ENCODE measurements at places on chromosomes 2 and 18.

DNA sequence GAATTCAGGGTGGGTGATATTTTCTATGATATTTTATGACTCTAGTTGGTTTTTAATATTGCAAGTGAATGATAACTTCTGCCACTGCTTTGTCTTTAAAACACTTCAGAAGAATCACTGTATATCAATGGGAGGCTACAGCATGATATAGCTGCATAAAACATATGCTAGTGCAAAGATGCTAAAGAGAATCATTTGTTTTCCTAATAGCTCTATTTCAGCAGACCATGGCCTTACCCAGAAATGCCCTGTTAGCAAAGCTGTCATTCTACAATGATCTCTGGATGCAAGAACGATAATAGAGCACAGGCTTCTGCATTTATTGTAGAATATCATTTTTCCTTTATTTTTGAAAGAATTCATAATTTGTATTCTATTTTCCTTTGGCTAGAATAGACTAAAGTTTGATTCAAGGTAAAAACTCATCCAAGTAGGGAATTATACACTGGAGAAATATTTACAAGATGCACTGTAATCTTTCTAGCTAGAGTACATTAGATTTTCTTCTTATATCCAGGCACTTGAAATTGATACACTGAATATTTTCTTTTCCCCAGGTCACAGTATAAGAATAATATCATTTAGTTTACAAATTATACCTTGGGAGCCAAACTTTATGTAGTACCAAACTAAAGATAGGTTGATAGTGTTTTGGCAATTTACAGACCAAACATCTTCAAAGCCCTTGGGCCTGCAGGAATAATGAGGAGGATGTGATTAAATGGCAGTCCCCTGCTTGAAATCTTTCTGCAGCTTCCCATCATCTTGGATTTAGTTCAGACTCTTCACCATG, 252.6 kb upstream of the LINC00305 start:
- no peak for DNase-seq

DNA sequence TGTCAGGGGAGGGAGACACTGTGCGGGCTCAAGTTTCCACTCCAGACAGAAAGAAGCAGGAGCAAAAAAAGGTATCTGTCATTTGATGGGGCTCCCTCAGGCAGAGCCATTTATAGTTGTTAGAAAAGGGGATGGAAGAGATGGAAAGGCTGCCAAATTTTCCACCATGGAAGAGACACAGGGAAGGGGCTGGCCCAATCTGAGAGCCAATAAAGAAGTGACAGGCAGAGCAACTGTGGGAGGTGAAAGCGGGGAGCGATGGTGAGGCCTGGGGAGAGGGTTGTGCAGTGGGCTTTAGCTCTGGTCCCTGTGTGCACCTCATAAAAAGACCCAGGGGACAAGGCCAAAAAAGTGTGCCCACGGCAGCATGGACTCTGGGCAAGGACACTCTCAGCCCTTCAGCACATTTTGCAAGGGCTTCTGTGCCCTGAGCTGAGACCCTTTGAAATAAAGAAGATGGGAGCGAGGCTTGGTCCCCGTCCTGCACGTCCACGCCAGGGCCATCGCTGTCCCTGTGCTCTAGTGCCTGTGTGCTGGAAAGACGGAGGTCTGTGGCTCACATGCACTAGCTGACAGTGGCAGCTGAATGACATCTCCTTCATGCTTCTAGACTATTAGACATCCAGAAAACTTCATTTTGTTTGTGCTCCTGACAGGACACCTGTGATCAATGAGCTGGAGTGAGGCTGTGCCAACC, 456.7 kb upstream of the HS6ST1 start:
- DNase-seq, result no peak

DNA sequence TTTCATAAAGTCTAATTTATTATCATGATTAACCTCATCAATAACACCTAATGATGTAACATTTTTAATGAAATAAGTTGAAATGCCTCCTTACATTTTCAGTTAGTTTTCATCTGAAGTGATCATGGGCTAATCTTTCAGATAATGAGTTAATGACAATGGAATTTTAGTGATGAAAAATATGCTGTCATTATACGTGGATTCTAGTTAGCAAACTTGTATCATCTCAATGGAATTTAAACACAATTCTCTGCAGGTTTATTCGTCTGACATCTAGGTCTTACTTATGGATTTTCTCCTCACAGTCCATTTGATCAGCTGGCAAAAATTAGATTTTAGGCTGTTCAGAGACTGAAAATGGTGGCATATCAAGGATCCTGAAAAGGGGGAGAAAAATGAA, 885.0 kb downstream of the SLC4A3 start:
- no peak for DNase-seq

DNA sequence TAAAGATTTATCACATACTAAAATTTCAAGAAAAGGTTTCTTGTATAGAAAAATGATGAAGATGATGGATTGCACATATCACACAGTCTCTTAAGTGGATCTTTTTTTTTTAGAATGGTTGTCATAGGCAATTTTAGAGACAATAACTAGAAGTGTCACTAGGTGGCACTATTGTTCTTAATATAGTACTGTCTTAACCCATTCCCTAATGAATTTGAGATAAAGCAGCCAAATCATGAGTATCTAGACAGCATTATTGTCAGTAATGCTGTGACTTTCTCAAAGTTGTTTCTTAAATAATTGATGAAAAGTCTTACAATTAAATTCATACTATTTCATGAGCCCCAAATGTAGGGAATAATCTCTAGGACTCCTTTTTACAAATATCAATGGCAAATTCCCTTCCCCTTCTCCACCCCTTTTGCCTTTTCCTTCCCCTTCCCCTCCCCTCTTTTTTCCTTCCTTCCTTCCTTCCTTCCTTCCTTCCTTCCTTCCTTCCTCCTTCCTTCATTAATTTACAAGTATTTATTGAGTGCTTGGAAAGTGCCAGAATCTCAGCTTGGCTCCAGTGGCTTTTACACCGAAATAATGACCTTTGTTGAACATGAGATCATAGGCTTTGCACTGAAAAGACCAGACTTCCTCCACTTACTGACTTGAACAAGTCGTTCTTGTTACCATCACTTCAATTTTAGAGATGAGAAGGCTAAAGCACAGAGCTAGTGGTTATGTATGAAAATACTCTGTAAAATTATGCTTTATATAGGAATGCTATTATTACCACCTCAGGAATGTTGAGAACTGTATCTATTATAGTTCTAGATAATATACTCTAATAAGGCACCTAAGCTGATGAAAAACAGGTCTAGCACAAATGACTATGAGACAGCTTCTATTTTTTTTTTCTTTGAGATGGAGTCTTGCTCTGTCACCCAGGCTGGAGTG, 19.8 kb downstream of the MYL12B start:
- peak; percentile 78 for DNase-seq

- no peak for DNase-seq
These were observed 85.7 kb upstream of the FRZB start for GRCh38 chr2:182951948-182952663.

GRCh38 chr2:48120759-48121242, 214.5 kb upstream of the FBXO11 start:
- DNase-seq, result no peak

DNA sequence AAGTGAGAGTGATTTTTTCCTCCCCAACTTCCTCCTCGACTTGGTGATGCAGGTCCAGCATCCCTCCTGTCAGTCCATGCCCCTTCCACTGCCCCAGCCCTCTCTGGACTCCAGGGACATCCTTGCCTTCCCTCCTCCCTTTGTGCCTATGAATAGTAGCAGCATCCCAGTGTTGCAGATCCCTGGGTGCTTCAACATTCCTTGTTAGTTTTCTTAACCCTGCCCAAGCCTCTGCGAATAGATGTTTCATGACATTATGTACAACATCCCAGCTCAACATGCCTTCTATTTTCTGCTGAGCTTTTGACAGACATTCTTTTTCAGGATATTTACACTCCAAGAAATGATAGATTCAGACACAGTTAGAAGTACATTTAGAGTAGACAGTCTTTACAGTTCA, 35.3 kb upstream of the CCDC150 start:
- DNase-seq, result no peak

DNA sequence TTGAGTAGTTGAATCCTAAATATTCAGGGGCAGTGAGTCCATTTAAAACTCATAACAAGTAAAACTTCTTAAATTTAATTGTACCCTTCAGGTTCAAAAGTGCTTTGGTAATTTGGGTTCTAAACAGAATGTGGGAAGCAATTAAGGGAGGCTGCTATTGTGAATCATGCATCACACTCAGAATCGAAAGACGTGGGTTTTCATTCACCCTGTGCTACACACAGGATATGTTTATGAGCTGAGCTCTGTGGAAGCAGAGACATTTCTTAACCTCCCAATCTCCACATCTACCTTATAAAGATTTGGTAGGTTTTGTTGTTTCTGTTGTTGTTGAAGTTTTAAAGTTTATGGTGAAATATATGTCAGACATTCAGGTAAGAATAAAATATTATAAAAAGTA, 633.4 kb downstream of the DPP10 start:
- DNase-seq, result no peak

- no peak for DNase-seq
These were observed 87.8 kb upstream of the RBMS1 start for GRCh38 chr2:160581448-160581847.

GRCh38 chr2:156585457-156585856, 149.3 kb downstream of the GPD2 start:
- DNase-seq, result no peak
